ENCODE measurements at places on chromosomes 11 and 22. TPM values are rescaled to one million over a fixed set of nuclear protein-coding genes. Genes with fewer than 3 reads are reported as not detected.

- DNase-seq: no peak
These were observed 19.2 kb downstream of the MRGPRX3 start for GRCh38 chr11:18151581-18151980.

Gene SIRT3
- 17.6 TPM for total RNA-seq

GRCh38 chr22:26597026-26597425 is 7.1 kb upstream of the TPST2 start:
- no peak for DNase-seq

Gene RAPSN
- 1.2 TPM for total RNA-seq

Gene SULT4A1
- not detected for total RNA-seq

DNA sequence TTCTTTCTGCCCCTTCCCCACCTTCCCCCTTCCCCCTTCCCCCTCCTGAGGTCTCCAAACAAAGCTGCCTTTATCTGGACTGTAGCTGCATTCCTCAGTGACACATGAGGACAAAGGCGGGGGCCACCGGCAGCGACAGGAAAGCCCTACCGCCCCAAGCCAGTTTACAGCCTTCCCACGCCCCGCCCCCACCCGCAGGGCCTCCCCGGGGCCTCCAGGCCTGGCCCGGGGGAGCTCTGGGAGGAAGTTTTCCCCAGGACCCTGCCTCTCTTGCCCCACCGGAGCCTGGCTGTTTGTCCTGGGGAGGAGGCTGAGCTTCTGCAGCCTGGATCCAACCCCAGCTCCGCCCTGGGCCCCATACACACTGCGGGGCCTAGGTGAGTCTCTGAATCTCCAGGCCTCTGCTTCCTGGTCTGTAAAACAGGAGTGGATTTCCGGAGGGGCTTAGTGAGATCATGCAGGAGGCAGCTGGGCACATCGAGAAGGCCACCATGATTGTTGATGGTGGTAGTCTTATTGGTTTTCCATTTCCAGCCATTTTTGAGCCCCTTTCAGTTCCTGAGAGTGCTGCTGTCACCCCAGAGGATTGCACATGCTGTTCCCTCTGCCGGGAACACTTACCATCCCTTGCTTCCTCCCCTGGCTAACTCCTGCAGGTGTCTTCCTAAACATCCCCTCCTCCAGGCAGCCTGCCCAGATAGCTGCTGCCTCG is 130.7 kb downstream of the MN1 start:
- DNase-seq: no peak

- no peak for DNase-seq
These were observed 23.4 kb downstream of the PANX1 start for GRCh38 chr11:94151903-94152677.

Data from lower lobe of right lung (tissue), 2 donors.